ENCODE measurements at places on chromosomes 1 and 21.

- no peak for DNase-seq
Observed at GRCh38 chr1:38183096-38183495, 136.5 kb upstream of the POU3F1 start.

- DNase-seq = no peak
Observed at GRCh38 chr1:156517748-156518147, 17.2 kb upstream of the MEF2D start.

DNA sequence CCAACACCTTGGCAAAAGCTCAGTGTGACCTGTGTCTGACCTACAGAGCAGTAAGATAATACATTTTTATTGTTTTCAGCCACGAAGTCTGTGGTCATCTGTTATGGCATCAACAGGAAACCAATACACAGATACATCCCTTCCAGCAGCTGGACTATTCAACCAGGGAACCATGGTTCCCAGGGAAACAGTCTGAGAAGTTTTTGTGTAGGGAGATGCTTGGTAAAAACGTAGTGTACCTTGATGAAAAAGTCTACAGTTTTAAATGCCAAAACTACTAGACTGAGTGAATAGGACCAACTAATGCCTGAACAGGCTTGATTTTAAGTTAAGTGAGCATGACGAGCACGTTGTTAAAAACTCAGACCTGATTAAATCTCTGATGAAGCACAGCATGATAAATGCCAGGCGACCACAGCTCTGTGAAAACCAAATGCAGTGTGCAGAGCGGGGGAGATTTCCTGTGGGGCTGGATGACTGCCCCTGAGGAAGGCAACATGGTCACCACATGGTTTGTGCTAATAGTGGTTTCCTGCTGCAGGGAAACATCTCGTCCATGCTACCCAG lies 228.9 kb downstream of the TNR start:
- DNase-seq = no peak

- no peak for DNase-seq
Observed at GRCh38 chr1:61279570-61279969, 197.2 kb downstream of the NFIA start.

GRCh38 chr1:77680173-77680572 lies 2.3 kb downstream of the ZZZ3 start:
- DNase-seq = no peak

- DNase-seq = no peak
Observed at GRCh38 chr1:28056129-28056925, 32.1 kb downstream of the EYA3 start.

GRCh38 chr1:114610546-114611245 lies 29.3 kb upstream of the BCAS2 start:
- DNase-seq = no peak

GRCh38 chr1:37471345-37472231 lies 2.8 kb upstream of the ZC3H12A start:
- DNase-seq = peak; percentile 91

DNA sequence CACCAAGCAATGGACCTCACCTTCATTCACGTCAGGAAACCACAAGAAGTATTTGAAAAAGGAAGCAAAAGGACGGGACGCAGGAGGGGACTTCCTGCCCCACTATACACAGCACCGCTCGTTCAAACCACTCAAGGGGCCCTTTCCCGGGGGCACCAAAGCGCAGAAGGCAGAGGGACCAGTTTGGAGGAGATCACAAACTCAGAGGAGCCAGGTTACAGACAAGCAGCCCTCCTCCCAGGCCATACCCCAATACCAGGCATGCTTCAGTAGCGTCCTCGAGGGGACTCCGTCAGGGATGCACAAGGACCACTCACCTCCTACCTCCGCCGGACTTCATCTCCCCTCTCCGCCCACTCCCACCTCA lies 685 bp downstream of the CRTC2 start:
- no peak for DNase-seq

DNA sequence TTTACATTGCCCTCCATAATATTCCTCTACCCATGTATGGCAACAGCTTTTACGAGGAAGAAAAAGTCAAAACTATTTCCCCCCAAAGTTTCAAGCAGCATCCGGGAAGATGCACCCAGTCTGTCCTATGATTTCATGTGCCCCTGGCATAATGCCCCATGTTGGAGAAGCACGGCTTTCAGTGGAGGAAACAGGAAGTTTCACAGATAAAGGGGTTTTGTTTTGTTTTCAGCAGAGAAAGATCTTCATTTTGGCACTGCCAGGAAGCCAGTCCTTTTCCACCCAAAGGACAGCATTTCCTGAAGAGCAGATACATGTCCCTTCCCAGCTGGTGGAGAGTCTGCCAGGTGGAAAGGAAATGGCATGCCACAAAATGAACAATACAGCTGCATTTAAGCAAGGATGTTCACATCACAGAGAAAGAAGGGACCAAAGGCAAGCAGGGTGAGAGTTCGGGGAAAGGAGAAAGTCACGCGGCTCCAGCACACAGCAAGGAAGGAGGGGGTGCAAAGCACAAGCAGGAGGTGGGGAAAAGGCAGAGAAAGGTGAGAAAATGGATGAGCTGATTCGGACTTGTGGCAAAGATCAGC lies 95.3 kb upstream of the HIVEP3 start:
- no peak for DNase-seq

DNA sequence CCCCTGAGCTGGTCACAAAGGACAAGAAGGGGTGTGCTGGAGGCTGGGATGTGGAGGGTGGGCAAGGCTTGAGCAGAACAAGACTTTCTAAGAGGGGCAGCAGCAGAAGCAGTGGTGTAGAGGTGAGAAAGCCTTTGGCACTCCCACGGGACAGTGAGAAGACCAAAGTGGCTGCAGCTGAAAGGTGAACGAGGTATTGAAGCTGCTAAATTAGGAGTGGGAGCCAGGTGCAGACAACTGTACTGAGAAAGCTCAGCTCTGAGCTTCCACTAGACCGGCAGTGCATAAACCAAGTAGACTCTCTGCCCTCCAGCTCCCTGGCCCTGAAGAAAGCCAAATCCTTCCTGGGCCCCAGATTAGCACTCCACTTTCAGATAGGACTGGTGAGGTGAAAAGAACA lies 93.0 kb downstream of the VWA5B1 start:
- DNase-seq = no peak

- DNase-seq = no peak
Observed at GRCh38 chr1:15951341-15952153, 24.4 kb downstream of the ZBTB17 start.

Data from HT-29 (cell line).